HCEC 1CT (cell line): ENCODE measurements at places on chromosomes 12 and 14.
A peak's percentile ranks its signal among the peaks of the same experiment; 100 is the strongest.

DNA sequence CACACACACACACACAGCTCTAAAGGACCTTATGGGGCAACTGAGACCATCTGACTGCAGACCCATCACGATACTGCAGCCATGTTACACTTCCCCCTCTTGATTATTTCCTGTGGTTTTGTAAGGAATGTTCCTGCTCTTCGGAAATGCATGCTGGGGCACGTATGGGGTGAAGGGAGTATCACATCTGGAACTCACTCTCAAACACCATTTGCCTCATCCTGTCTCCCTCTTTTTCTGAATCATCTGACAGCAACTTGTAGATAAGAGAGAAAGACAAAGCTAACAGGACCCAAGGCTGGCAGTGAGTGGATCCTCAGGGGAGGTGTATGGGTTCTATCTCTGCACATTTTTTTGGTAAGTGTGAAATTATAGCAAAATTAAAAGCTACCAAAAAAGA, 50.3 kb downstream of the RIMBP2 start:
- DNase-seq: no peak

- DNase-seq: peak; percentile 38
Measured at GRCh38 chr14:22084393-22085281, 411.0 kb upstream of the OR4E1 start.

GRCh38 chr12:92608151-92609091, 94.4 kb upstream of the PLEKHG7 start:
- DNase-seq: peak; percentile 60

- DNase-seq: no peak
Measured at GRCh38 chr14:56992332-56992820, 182.1 kb upstream of the OTX2 start.

GRCh38 chr14:23252420-23253333, 14.9 kb downstream of the RNF212B start:
- DNase-seq: no peak

DNA sequence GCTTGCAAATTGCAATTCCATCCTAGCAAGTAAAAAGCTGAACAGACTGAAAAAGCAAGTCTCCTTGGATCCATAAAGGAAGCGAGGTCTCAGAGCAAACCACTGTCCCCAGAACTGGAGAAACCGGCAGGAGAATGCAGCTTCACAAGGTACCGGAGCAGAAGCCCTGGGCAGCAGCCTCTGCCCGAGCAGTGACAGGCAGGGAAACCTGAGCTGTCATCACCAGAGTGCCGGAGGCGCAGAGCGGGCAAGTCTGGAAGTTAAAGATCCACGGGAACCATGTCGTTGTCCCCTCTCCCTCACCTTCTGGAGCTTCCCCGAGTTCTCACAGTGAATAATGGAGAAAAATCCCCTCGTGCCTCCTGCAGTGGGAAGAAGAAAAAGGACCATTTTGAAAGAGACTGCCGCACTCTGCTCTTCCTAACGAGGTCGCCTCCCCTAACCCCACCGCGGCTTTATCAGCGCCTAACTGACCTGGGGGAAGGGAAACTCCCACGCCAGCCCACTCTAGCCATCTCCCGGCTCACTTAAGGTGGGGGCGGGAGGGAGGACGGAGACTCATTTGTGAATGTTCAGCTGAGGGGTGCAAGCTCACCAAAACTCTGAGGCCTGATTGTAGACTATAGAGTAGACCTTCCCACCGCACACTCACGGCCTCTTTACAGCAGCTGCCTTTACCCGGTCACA, 27.8 kb downstream of the FBXL14 start:
- DNase-seq: no peak

DNA sequence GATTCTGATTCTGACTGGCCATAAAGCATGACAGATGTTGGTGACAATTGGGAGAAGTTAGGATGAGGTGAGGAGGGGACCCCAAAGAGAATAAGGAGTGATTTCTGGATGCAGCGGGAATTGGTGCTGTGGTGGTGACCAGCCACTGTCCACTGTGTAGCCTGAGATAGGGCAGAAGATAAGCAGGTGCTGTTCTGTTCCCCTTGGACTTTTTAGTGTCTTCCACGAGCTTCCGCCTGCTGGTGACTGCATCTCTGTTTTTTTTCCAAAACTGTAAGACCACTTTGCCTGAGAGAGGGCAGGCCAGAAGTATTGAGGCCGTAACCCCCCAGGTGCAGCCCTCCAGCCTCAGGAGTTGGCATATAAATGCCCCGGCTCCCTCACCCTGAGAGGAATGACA, 161.2 kb upstream of the MYL2 start:
- DNase-seq: no peak

DNA sequence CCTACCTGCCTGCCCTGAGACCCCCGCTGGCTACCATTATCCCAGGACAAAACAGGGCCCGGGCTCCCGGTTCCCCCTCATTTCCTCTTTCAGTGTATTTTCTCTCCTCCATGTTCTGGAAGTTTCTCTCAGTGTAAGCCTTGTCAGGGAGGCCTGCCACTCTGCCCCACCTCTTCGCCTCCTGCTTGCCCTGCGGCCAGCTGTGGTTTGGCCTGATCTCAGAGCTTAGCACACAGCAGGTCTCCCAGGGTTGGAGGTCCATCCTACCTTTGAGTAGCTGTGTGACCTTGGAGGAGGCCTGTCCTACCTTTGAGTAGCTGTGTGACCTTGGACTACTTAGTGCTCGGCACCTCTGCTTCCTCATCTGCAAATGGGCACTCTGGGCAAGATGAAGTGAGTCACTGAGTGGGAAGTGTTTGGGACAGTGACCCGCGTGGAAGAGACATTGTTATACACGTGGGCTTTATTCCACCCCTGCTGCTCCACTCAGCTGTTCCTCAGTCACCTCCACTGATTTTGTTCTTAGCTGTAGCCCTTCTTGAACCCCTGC, 212.7 kb downstream of the ZFP36L1 start:
- no peak for DNase-seq

DNA sequence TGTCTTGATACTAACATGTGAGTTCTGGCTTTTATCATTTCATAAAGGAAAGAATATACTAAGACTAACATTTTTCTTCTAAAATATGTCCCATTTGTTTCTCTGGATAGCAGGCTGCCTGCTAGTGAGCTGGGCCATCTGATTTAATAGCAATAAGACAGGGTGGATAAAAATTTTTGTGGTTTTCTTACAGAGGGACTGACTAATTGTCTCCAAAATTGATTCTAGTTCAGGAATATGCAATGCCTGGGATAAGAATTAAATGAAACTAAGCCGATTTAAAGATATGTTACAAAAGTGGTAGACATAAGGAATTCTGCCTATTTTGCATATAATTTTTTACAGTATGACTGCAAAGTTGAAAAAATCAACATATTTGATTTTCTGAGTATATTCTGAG, 252.9 kb upstream of the NAV3 start:
- DNase-seq: peak; percentile 43

- no peak for DNase-seq
Measured at GRCh38 chr12:116673681-116674111, 64.2 kb downstream of the SPRING1 start.

DNA sequence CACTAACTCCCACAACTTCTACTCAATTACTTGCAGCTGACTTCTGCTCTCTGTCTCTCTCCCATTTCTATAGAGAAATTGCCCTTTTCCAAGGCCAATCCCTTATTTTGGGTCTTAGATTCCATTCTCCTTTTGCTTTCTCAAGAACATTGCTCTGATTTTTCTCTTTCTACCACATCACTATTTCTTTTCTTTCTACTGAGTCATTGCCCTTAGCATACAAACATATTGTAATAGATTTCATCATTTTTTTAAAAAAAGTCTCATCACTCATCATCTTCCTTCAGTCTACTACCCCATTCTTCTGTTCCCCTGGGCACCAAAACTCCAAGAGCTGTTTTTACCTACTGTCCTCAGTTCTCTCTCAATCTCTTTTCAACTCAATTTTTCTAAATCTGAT, 4.4 kb upstream of the KCNA1 start:
- DNase-seq: no peak

DNA sequence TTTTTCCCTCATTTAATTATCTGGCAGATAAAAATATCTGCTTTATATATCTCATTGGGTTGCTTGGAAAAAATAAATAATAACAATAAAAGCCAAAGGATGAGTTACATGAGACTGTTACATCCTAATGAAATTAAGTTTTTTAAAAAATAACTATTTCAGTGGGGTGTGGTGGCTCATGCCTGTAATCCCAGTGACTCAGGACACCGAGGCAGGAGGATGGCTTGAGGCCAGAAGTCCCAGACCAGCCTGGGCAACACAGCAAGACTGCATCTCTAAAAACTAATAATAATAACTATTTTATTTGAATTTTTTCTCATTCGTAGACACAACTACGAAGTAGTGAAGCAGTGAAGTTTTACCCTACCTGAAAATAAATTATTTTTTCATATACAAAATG, 103.3 kb downstream of the BCAT1 start:
- DNase-seq: peak; percentile 28

- peak; percentile 49 for DNase-seq
Measured at GRCh38 chr12:69509308-69509736, 39.1 kb downstream of the FRS2 start.

DNA sequence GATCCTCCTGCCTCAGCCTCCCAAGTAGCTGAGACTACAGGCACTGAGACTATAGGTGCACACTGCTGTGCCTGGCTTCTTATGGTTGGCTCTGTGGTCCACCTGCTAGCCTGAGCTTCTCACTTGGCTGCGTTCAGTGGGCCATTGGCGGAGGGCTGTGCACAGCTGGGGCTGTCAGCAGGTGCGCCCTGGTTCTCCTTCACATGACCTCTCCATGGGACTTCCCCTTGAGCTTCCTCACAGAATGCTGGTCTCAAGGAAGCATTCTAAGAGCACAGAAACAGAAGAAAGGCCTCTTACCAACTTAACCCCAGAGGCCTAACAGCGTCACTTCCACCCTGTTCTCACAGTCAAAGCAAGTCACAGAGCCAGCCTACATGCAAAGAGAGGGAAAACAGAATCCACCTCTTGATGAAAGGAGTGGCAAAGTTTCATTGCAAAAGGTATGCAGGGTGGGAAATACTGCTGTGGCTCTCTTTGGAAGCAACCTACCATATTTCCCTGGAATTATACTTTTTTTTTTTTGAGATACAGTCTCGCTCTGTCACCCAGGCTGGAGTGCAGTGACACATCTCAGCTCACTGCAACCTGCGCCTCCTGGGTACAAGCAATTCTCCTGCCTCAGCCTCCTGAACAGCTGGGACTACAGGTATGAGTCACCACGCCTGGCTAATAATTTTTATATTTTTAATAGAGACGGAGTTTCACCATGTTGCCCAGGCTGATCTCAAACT, 9.3 kb downstream of the RILPL2 start:
- no peak for DNase-seq

DNA sequence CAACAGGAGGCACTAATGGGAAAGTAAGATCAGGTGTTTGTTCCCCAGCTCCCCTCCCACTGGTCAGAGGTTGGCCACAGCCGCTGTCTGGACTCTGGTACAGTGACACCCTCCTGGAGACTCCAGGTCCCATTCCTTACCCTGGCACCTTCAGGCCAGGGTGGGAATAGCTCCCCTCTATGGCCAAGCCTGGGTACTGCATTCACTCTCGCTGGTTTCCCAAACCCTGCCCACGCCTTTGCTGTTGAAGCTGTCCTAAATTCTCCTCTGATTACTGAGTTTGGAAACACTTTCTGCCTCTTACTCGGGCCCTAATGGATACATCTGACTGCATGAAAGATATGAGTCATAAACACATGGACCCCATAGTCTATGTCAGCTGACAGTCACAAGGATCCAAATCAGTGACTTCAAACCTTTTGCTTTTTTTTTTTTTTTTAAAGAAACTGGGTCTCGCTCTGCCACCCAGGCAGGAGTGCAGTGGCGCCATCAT, 17.9 kb downstream of the HRK start:
- DNase-seq: peak; percentile 92

- no peak for DNase-seq
Measured at GRCh38 chr12:97597031-97597751, 134.6 kb downstream of the RMST start.

DNA sequence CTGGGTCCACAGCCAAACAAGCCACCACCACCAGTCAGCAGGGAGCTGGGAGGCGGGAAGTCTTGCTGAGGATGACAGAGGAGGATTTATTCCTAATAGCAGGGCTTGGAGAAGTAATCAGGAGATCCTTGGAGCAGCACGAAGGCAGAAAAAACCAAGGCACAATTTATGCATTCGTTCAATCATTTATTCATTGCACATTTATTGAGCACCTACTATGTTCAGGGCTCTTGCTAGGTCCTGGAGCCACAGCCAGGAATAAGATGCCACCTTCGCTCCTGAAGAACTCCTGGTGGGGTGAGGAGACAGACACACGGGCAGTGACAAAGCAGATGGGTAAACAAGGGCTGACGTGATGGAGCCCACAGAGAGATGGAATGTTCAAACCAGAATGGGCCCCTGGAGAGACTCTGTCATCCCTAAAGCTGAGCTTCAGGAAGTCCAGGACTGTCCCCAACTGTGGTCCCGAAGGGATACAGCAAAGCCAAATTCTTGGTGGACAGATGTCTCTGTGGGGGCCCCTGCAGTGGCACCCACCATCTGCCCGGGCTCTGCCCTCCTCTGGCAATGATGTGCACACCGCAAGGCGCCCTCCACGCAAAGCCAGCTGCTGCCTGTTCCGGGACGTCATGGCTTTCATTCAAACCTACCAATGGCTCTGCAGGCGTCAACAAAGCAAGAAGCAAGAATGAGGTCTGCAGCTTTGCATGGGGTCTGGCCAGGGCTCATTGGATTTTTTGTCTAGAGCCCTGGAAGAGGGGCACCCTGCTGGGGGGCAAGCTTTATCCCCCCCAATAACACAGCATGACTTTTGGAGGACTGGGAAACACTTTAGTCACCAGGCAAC, 3.0 kb upstream of the TESC start:
- DNase-seq: no peak

GRCh38 chr12:113299619-113300237, 35.2 kb downstream of the SLC8B1 start:
- peak; percentile 89 for DNase-seq

GRCh38 chr12:52232203-52232673, 805 bp upstream of the KRT7 start:
- no peak for DNase-seq
